ENCODE measurements at places on chromosomes 6 and 20. TPM values are rescaled to one million over a fixed set of nuclear protein-coding genes. Genes with fewer than 3 reads are reported as not detected.

The SMOC2 gene
- total RNA-seq, result not detected

The VSX1 gene
- not detected for total RNA-seq

The SLC32A1 gene
- under 0.01 TPM for total RNA-seq

The GJA10 gene
- total RNA-seq, result not detected

The B3GAT2 gene
- total RNA-seq, result not detected

The ERMARD gene
- total RNA-seq, result 15.5 TPM

Data from regular cardiac myocyte (primary cell).